ENCODE measurements at places on chromosomes 11 and 22. TPM values are rescaled to one million over a fixed set of nuclear protein-coding genes. Genes with fewer than 3 reads are reported as not detected.

BIK gene
- not detected for total RNA-seq

MMP11 gene
- 7.3 TPM for total RNA-seq

SLC5A12 gene
- 0.90 TPM for total RNA-seq

DNA sequence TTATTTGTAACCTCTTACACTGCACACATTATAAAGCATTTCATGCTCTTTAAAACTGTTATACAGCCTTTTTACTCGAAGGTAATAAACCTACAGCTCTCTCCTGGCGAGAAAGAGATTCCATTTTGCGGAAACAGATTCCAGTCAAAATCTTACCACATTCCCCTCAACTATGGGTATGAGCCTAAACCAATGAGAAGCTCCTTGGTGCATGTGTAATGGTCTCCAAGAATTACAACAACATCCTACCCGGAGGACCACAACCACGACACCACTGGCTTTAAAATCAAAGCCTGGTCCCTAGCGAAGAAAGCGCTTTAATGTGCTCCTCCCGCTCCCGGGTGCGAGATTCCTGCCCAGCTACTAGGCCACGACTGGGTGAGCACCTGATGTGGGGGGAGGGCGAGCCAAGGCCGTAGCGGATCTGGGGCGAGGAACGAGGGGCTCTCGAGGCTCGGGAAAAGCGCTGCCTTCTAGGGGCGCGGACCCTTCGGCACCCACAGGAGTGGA lies 821 bp downstream of the CELF1 start:
- H3K4me3 ChIP-seq = peak overlapping the region; percentile 92
- peak overlapping the region; percentile 91 for H3K27ac ChIP-seq
- H3K4me1 ChIP-seq = peaks cover 57% of the 10 kb centered on the region
- DNase-seq = no peak

- H3K27ac ChIP-seq = peak overlapping the region; percentile 81
- H3K36me3 ChIP-seq = no peaks in the 10 kb centered on the region
- peak overlapping the region; percentile 73 for H3K4me3 ChIP-seq
- H3K27me3 ChIP-seq = no peaks in the 10 kb centered on the region
- peak; percentile 94 for DNase-seq
- H3K4me1 ChIP-seq = no peaks in the 10 kb centered on the region
These were observed 29.2 kb upstream of the WNT11 start for GRCh38 chr11:76235233-76236091.

GRCh38 chr11:115980337-115981103 lies 476.3 kb upstream of the CADM1 start:
- no peaks in the 10 kb centered on the region for H3K36me3 ChIP-seq
- no peak for DNase-seq
- no peaks in the 10 kb centered on the region for H3K4me1 ChIP-seq
- no peak overlapping the region for H3K4me3 ChIP-seq
- peaks cover 4% of the 10 kb centered on the region for H3K27me3 ChIP-seq
- H3K27ac ChIP-seq = no peak overlapping the region

GRCh38 chr22:39901565-39902146 lies 772 bp downstream of the GRAP2 start:
- no peaks in the 10 kb centered on the region for H3K36me3 ChIP-seq
- DNase-seq = no peak
- no peaks in the 10 kb centered on the region for H3K27me3 ChIP-seq
- no peak overlapping the region for H3K27ac ChIP-seq
